ENCODE measurements at places on chromosomes 2 and 18. TPM values are rescaled to one million over a fixed set of nuclear protein-coding genes. Genes with fewer than 3 reads are reported as not detected.

Gene ACMSD
- not detected for total RNA-seq

Gene CCDC102B
- total RNA-seq = 0.20 TPM

Gene STEAP3
- 54.9 TPM for total RNA-seq

Gene SATB2
- 3.9 TPM for total RNA-seq

Gene PXDN
- 12.3 TPM for total RNA-seq

Gene OST4
- 708 TPM for total RNA-seq

Gene RAB27B
- total RNA-seq = 11.2 TPM

Gene PDE1A
- 0.17 TPM for total RNA-seq

Gene HOXD12
- total RNA-seq = not detected

Gene HOXD13
- total RNA-seq = 0.19 TPM

Gene CNNM4
- total RNA-seq = 11.4 TPM

Gene SCN3A
- not detected for total RNA-seq

Gene RGPD4
- total RNA-seq = 0.07 TPM

Gene ITGA6
- total RNA-seq = 55.3 TPM

Gene ECEL1
- total RNA-seq = 0.15 TPM

Gene SERPINB3
- 0.06 TPM for total RNA-seq

Gene KLHL14
- total RNA-seq = not detected

Gene FEV
- total RNA-seq = not detected

Gene PRKAG3
- total RNA-seq = not detected

Gene MYO5B
- 8.7 TPM for total RNA-seq

Gene LTBP1
- 34.8 TPM for total RNA-seq

Gene DYNAP
- not detected for total RNA-seq

Gene CD302
- total RNA-seq = 2.7 TPM

Gene KIAA2012
- total RNA-seq = not detected

Gene OR6B2
- total RNA-seq = not detected

Gene MYO7B
- 0.13 TPM for total RNA-seq

Gene CCDC178
- not detected for total RNA-seq

Gene ARHGAP15
- total RNA-seq = 0.14 TPM

Gene UCN
- total RNA-seq = 1.7 TPM

Gene PARD6G
- 1.8 TPM for total RNA-seq

Gene CYP1B1
- total RNA-seq = 5.1 TPM

Gene ADAM23
- 9.9 TPM for total RNA-seq

Gene KATNAL2
- 2.6 TPM for total RNA-seq

Gene MC2R
- total RNA-seq = not detected

Gene ATP6V1C2
- total RNA-seq = 0.14 TPM

Gene RTP5
- total RNA-seq = not detected

Gene CD28
- total RNA-seq = not detected

Gene ALLC
- total RNA-seq = 0.11 TPM

Gene UGT1A3
- total RNA-seq = not detected
